H9 (cell line): ENCODE measurements at places on chromosomes 1 and 21. TPM values are rescaled to one million over a fixed set of nuclear protein-coding genes. Genes with fewer than 3 reads are reported as not detected.

IL24 gene
- total RNA-seq, result not detected in 2 replicates

NECTIN4 gene
- total RNA-seq, result 0.33 and 0.64 TPM in 2 replicates

SYTL1 gene
- 12.0 and 13.0 TPM in 2 replicates for total RNA-seq

NBPF14 gene
- total RNA-seq, result 3.5 and 4.9 TPM in 2 replicates

MMEL1 gene
- 0.42 and 0.59 TPM in 2 replicates for total RNA-seq

GJA4 gene
- 1.4 and 2.1 TPM in 2 replicates for total RNA-seq

AGL gene
- total RNA-seq, result 23.7 and 24.0 TPM in 2 replicates

GRCh38 chr1:228807904-228808605, 72.8 kb downstream of the RHOU start:
- DNase-seq, result no peak

GRCh38 chr21:43965911-43966585, 46.1 kb upstream of the TRAPPC10 start:
- no peak for DNase-seq

DNA sequence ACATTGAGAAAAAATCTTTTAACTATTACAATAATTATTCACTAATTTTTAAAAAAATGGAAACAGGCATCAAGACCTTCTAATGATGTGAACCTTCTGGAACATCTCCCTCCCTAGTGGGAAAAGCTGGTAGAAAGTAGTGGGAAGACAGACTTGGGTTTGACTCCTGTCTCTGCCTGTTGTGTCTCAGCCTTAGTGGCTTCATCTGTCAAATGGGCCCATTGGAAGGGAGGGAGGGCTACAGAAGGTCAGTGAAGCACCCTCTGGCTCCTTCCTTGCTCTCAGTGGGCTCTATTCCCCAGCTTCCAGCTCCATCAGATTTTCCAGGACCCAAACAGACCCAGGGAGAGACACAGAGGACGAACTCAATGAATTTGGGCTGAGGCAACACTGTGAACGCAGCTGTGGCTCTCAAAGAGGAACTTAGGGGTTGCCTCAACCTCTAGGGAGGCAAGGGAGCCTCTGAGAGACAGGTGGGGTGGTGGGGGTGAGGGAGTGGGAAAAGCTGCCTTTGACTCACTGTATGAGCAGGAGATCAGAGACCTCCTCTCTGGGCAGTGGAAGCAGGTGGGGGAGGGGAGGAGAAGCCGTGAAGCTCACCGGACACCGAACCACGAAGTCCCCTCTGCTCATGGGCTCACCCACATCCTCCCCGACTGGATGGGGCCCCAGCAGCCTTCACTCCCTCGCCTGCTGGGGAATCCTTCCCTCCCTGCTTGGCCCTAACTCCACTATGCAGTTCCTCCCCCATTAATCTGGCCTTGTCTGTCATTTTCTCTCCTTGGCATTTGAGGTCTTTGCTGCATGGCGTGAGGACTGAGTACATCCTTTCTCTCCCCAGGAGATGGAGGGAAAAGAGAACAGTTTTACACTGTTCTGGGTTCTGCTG, 4.5 kb downstream of the CNR2 start:
- no peak for DNase-seq

DNA sequence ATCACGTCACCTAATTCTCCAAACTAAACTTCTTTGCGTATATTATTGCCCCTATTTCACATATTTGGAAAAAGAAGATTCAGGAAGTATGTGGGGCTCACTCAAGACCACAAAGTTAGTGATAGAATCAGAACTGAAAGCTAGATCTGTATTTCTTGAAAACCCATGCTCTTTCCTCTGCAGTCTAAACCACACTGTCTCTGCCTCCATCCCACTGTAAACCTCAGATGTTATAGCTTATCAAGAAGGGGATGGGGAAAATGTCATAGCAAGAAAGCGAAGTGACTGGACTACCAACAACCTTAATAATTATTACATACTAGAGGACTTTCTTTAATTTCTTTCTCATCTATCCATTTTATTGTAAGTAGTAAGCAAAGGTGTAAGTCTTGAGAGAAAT, 257.7 kb upstream of the SGIP1 start:
- DNase-seq, result no peak

DNA sequence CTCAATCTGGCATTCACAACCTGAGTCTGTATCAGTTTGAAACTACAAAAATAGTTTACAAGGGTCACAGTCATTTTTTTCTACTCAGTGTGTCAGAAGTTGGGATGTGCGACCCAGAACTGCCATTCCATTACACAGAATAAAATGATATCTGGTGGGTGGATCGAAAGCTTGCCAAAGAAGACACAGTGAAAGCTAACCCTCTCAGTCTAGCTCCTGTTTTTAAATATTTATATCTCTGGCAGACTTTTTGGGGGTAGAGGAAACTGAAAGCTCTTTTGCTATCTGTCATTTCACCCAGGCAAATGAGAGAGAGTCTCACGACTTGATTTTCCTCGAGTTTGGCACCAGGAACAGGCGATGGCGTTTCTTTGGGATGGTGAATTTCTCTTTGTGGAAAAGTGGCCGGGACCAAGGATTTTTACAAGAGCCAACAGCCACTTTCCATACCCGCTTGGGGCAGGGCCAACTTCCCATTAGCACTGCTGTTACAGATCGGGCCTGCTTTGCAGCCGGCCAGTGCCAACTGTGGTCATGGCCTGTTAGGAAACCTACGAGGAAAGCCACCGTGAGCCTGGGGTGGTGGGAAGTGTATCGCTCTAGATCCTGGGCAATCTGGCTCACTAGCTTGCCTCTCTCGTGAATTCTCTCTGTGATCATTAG, 185.5 kb upstream of the NFIA start:
- no peak for DNase-seq

DNA sequence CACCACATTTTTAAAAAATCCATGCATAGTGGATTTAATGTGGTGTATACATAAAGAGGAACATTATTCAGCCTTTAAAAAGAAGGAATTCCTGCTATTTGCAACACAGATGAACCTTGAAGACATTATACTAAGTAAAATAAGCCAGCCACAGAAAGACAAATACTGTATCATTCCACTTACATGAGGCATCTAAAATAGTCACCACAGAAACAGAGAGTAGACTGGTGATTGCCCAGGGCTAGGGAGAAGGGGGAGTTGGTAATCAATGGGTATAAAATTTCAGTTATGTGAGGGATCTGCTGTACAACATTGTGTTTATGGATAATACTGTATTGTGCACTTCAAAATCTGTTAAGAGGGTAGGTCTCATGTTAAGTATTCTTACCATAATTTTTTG, 10.0 kb downstream of the FAM163A start:
- no peak for DNase-seq

DNA sequence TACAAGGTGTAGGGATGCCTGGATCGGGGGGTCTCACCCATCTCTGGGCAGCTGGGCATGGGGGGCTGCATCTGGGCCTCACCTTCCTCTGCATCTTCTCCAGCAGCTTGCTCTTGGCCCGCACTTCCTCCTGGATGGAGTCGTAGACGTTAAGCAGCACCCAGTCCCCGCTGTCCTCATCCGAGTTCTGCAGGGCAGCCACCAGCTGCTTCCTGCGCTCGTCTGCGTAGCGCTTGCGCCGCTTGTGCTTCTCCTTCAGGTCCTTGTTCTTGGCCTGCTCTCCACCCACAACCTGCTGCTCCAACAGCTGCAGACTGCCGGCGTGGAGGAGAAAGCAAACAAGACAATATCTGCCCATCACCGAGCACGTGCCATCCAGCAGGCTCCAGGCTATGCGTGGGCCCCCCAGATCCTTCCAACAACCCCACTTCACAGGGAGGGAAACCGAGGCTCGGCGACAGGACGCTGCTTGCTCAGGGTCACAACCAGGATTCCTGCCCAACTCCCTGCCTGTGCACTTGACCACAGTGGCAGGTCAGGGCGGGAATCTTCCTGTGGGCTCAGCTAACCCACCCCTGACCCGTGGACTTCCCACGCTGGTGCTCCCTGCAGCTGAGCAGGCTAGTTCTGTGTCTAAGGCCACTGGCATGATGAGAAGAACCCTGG, 21.5 kb upstream of the DDOST start:
- no peak for DNase-seq

DNA sequence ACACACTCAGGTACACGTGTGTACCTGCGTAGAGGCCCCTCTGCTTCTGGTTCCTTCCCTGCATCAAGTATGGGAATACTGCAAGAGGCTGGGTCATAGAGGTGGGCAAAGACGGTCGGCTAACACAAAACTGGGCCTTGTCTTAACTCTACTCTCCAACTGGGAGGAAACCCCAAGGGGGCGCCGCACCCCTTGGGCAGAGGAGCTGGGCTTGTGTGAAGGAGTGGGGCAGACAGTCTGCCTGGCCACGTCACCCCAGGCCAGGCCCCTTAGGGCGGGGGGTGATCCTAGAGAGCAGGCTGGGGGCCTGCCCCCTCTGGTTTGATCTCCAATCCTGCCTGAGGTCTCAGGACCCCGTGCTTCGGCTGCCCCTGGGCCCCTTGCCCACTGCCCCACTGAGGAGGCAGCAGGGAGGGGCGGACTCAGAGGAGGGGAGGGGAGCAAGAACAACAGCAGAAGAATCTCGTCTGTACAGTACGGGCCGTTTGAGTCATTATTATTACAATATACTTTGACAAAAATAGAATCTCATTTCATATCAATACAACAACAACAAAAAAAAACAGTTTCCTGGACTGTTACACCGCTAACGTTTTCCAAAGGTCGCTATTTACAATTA, 34.7 kb downstream of the MEF2D start:
- DNase-seq, result peak; percentile 66

GRCh38 chr1:82695443-82695842, 894.7 kb downstream of the ADGRL2 start:
- no peak for DNase-seq

DNA sequence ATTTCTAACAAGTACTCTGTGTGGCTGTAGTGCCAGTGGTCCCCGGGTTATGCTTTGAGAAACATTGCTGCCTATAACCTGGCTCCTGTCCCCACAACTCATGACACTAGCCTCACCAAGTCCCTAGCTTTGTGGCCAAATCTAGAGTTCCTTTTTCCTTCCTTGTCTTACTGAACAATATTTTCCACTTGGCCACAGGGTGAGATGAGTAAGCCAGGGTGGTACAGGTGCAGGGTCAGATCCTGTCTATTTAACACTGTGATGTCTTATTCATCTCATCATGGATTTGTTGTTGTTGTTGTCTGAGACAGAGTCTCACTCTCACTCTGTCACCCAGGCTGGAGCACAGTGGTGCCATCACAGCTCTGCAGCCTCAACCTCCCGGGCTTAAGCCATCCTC, 18.6 kb downstream of the ARMH1 start:
- no peak for DNase-seq

DNA sequence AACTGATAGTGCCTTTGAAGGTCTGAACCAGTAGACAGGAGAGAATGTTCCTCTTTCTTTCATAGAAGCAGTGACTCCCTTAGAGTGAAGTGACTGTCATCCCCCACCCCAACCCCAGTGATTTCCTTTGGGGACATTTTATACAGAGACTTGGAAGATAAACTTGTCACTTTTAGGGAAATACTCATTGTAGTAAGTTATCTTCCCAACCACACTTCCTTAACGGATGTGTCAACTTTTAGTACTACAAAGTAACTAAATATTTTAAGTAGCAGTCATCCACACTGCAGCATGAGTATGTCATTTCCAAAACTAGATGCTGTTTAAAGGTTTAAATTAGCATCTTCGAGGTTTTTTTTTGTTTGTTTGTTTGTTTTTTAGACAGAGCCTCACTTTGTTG, 13.7 kb downstream of the LRRC8B start:
- no peak for DNase-seq

DNA sequence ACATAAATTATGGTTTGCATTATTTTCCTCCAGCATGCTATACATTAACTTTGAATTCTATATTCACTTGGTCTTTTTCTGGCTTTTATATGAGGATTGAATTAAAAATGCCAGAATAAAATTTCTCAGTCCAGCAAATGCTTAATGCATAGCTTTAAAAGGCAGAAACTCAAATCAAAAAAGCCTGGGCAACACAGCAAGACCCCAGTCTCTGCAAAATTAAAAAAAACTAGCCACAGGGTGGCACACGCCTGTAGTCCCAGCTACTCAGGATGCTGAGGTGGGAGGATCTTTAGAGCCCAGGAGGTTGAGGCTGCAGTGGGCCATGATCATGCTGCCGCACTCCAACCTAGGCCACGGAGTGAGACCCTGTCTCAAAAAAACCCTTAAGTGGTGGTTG, 19.8 kb downstream of the ATP1B1 start:
- no peak for DNase-seq

DNA sequence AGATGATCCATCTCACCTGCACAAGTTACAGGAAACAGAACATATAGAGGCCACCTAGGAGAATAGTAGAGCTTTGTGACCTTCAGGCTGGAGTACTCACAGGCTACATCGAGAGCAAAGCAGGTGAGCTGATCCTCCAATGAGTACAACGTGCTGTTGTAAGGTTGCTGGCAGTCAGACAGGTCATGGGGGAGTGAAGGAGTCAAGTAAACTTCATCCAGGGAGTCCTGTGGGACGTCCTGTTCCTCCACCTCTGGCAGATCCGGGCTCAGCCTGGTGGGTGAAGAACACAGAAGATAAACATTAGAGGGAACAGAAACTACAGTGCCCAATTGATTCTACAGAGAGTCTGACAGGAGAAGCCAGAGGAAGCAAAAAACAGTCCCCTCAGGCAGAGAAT, 62.5 kb downstream of the PRKAB2 start:
- no peak for DNase-seq

GRCh38 chr1:207873055-207873890, 37.7 kb downstream of the CD34 start:
- DNase-seq, result no peak

DNA sequence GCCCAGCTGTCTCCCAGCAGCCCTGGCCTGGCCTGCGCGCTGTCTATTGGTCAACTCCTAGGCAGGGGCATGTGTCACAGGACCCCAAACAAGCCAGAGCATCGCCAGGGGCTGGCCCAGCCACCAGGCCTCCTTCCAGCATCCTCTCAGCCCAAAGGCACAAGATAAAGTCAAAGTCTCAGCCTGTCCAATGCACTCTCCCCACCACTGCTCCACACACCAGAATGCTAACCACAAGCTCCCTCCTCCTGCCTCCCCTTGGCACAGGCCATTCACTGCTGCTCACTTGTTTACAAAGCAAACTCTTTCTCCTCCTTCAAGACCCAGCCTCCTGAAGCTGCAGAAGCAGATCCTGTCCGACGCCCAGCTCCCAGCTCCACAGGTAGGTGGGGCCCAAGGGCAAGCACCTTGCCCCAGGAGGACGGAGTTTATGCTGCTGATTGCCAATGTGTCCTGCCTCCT, 133.4 kb downstream of the DMRTB1 start:
- peak; percentile 72 for DNase-seq

DNA sequence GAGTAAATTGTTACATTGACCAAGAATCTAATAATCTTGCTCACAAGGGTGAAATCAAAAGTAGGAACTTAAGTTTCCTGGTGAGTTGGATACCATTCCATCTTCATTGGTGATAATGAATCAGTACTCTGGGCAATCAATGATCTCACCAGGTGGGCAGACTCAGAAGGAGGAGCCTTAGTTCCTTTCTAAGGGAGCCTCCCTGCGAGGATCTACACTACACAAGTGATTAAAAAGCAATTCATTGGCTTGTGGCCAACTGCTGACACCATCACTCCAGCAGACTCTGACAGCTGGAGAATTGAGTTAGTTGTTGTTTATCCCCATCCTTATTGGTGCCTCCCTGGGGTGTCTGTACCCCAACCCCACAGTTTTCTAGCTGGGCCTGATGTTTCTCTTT, 84.1 kb upstream of the VANGL1 start:
- DNase-seq, result no peak
